Fibroblast of the conjunctiva (primary cell): ENCODE measurements at places on chromosomes 3 and 15.

- peak; percentile 42 for DNase-seq
Measured at GRCh38 chr3:160801386-160802118, 45.5 kb downstream of the PPM1L start.

GRCh38 chr3:6367171-6367570, 493.7 kb upstream of the GRM7 start:
- DNase-seq = no peak

DNA sequence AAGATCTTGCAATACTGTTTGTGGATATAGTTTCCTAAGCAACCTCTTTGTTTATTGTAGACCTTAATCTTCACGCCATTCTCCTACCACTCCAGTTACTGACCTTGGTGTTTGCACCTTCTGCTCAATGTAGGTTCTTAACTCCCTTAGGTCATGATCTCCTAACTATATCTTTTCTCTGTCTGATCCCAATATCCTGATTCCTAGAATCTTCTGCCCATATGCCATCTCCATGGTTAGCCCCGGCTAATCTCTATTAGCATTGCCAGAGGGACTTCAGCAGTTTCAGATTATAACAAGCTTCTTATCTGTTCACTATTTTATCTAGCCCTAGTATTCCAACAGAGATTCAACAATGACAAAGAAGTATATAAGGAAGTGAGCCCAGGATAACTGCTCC, 64.9 kb downstream of the IMPG2 start:
- DNase-seq = no peak

- DNase-seq = no peak
Measured at GRCh38 chr3:194121891-194122631, 13.9 kb upstream of the HES1 start.

- DNase-seq = no peak
Measured at GRCh38 chr3:1728510-1728909, 370.2 kb upstream of the CNTN4 start.

GRCh38 chr3:98778852-98779413, 15.8 kb downstream of the ST3GAL6 start:
- peak; percentile 64 for DNase-seq

GRCh38 chr3:111603679-111604078, 8.5 kb upstream of the ZBED2 start:
- DNase-seq = no peak

DNA sequence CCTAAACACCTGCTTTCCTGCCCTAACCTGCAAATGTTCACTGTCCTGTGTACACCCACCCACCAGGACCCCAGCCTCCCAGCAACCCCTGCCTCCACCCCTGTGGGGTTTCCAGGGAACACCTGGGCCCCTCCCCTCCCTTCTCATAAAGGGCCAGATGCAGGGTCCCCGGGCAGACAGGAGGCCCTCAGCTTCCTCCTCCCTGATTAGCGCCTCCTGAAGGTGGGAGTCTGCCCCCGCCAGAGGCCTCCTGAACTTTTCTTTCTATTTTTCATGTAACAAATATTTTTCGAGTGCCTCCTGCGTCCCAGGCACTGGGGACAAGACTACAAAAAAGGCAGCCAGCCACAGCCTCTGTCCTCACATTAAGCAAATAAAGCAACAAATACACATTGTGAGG, 135.4 kb upstream of the LINGO1 start:
- no peak for DNase-seq

- no peak for DNase-seq
Measured at GRCh38 chr3:167874671-167875372, 139.3 kb downstream of the SERPINI1 start.

GRCh38 chr15:69389426-69389825, 24.7 kb upstream of the KIF23 start:
- no peak for DNase-seq

GRCh38 chr3:81465510-81466200, 295.8 kb downstream of the GBE1 start:
- no peak for DNase-seq

DNA sequence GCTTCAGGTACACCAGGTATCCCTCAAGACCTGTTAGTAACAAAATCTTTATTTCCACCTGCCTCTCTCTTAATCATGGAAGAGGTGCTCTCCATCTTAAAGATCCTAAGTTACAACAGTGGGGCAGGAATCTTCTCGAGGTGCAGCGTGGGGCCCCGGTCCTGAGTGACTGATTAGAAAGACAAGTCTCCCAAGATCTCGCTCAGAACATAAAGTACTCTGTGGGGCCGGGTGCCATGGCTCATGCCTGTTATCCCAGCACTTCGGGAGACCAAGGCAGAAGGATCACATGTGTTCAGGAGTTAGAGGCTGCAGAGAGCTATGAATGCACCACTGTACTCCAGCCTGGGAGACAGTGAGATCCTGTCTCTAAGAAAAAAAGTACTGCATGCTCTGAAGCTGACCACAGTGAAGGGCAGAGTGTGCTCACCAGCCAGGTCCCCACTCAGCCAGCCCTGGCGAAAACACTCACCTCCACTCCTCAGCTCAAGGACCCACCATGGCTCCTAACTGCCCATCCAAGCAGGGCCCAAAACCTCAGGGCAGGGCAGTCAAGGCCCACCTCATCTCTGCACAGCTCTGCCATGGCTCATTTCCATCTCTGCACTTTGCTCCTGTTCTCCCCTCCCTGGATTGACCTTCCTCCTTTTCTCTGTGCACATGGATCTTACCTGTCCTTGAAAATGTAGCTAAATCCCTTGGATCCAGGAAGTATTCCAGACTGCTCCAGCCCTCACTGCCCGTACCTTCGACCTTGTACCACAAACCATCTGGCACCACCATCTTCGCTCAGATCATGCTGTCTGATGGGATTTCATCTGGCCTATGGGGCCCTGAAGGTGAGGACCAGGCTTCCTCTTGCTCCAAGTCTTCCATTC, 7.1 kb downstream of the SEMA7A start:
- no peak for DNase-seq

GRCh38 chr3:17841190-17841828, 98.9 kb upstream of the TBC1D5 start:
- DNase-seq = peak; percentile 34

- no peak for DNase-seq
Measured at GRCh38 chr15:54374184-54374952, 396.1 kb downstream of the UNC13C start.

GRCh38 chr15:72319360-72319984, 485 bp downstream of the CELF6 start:
- no peak for DNase-seq

DNA sequence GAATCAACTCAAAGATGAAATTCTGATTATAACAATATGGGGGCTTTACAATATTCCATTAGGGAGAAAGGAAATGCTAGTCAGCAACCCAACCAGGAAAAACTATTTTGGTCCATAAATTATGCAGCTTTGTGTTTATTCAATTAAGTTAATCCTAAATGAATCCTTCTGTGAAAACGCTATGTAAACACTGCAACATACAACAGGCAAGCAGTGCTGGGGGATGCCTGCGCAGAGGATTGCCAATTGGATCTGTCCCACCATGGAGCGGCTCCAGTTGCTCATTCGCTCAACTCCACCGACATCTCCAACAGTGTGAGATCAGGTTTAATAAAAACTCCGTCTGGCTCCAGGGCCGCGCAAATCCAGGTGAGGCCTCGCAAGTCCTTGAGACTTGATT, 290.5 kb upstream of the VEPH1 start:
- DNase-seq = peak; percentile 14

GRCh38 chr3:181534781-181535221, 176.9 kb upstream of the SOX2 start:
- DNase-seq = no peak

- no peak for DNase-seq
Measured at GRCh38 chr3:31270010-31270409, 262.7 kb upstream of the STT3B start.

DNA sequence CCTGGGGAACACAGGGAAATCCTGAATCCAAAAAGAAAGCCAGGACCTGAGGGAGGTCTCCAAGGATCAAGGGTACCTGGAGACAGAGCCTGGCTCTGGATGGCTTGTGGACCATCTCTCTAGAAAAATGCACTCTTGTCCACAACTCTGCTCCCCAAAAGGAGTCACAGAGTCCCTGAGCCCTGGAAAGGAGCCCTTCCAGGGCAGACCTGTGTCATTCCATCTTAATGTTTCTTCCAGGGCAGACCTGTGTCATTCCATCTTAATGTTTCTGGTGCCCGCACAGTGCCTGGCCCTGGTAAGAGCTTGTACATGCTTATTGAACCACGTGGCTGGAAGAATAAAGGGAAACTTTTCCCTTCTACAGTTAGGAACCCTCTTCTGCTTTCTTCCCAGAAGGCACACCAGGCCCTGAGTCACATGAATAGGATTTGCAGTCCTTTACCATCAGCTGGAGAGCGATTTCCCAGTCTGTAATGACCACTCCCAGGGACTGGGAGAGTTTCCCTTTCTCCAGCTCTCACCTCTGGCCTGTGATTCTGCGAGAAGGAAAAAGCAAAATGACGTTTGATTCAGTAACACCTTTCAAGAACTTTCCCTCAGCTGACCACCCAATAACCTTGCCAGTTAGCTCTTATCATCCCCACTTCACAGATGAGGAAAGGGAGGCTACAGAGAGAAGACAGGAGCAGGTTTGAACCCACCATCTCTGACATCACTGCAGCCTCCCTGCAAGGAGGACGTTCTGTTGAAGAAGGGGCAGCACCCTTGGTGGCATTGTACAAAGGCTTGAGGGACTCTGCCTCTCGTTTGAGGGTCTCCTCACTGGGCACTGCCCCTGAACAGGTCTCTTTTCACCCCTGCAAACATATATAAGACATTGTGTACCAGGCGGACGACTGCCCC, 35.8 kb upstream of the SLCO2A1 start:
- no peak for DNase-seq

DNA sequence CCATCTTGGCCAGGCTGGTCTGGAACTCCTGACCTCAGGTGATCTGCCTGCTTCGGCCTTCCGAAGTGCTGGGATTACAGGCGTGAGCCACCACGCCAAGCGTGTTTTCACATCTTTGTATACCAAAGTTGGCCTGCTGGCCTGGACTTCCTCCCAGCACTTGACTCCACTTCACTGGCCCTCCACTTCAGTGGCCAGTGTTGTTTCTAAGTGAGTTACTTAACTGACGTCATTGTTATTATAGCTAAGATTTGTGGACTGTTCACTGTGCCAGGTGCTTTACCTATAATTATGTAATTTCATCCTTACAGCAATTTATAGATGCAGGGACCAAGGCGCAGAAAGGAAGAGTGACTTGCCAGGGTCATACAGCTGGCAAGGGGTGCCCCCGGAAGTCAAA, 52.0 kb downstream of the HRH1 start:
- no peak for DNase-seq

- no peak for DNase-seq
Measured at GRCh38 chr3:126358038-126358815, 1.0 kb upstream of the KLF15 start.

DNA sequence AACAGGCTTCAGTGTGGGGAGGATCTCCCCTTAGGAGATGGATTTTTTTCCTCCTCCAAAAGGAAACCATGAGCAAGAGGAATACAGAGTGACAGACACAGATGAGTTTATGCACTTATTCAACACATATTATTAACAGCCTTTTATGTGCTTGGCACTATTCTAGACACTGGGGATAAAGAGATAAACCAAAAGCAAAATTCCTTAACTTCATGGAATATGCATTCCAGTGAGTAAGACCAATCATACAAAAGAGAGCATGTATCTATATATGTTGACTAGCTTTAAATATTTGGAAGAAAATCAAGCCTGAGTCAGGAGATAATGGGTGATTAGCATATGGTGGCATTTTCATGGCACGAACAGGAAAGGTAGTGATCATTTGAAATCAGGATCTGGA, 284.4 kb upstream of the RASGRP1 start:
- DNase-seq = no peak

DNA sequence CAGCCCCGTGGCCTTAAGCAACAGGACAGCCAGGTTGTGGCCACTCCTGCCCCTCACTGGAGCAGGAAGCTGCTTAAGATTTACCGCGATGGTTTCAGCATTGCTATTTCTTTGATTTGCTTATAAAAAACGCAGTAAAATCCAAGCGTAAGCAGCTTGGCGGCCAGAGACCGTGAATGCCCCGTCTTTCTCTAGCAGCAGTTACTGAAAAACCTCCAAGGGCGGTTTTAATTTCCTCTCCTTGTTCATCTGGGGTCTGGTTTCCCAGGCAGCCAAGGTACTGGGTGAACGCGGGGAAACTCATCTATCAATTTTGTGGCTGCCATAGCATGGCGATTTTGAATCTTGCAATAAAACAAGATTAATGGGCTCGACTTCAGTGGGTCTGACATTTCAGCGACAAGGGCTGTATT, 130.3 kb downstream of the MINAR1 start:
- no peak for DNase-seq

DNA sequence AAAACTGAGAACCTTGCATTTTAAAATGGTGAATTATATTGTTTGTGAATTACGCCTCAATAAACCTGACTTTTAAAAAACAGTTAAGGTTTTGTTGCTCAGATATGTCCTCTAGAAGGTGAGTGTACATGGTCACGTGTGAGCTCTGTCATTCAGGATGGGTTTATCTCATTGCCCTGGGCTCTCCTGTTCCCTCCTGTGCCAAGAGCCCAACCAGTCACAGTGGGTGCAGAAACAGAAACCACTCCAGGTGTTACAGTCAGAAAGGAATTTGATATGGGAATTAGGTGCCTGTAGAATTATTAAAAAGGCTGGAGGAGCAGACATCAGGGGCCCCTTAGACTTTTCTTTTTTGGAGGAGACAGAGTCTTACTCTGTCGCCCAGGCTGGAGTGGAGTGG, 196.4 kb downstream of the STT3B start:
- no peak for DNase-seq

DNA sequence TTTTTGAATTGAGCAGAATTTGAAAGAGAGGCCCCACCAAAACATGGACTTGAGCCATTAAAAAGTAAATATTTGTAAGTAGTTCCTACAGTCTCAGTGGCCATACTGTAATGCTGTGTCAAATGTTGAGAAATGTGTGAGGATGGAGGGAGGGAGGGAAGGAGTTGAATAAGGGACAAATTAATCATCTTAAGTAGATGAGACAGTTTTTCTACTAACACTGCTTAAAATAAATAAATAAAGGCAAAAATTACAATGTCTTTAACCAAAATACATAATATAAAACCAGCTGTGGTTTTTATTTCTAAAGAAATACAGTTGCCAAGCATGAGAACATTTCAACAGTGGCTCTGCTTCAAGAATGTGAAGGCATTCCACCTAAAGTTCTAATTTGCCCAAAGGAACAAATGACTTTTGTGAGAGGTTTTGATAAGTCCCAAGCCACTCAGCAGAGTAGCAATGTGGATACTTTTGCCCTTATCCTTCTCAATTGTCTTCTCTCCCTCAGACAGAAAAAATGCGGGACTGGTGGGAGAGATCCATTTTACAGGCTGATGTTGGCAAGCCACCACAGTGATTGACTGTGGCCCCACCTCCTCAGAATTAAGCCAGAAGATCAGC, 427.0 kb upstream of the RARB start:
- no peak for DNase-seq
